ENCODE measurements at places on chromosomes 3 and 15. TPM values are rescaled to one million over a fixed set of nuclear protein-coding genes. Genes with fewer than 3 reads are reported as not detected.

Gene THAP10
- 3.4 TPM for total RNA-seq

Gene SPSB4
- 17.2 TPM for total RNA-seq

Gene ATG3
- 55.3 TPM for total RNA-seq

Gene SCN5A
- total RNA-seq: 11.4 TPM

Gene CHRM5
- not detected for total RNA-seq

Gene PP2D1
- not detected for total RNA-seq

Gene LYSMD2
- 3.2 TPM for total RNA-seq

Gene COX5A
- 373 TPM for total RNA-seq

Gene PPIP5K1
- 24.3 TPM for total RNA-seq

Gene RUVBL1
- 135 TPM for total RNA-seq

Gene BFSP2
- total RNA-seq: not detected

Gene C3orf85
- total RNA-seq: not detected

Gene SMCO1
- not detected for total RNA-seq

Gene RFTN1
- 4.9 TPM for total RNA-seq
